ENCODE measurements at places on chromosomes 3 and 15.

DNA sequence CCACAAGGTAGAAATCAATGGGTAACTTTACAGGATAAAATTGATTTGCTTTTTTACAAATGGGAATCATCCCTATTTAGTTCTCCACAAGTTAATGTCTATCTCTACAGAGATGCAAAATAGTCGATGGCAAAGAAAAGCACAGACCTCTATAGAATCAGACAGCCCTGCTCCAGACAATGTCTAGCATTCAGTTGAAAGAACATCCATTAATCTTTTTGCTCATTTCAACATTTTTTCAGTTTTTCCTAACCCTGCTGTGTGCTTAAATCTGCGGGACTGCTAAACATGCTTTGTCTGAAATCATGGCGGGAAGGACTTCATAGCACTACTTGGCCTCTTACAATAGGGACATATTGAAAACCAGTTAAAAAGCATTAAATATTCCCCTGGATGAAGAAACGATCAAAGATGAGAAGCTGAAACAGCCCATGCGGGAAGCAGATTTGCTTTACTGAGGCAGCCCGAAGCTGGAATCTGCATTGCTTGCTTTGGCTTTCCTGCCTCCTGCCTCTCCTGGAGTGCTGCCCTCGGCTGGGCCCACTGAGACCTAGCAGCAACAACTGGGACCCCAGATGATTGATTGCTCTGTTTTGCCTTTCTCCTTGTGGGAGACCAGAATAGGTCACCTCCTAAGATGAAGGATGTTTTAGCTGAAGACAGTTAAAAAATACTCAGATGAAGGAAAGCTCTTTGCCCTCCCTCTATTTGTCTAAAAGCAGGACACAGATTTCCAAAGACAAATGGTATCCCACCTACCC, 38.5 kb upstream of the RASGRP1 start:
- DNase-seq: no peak

GRCh38 chr15:52680041-52680391, 828 bp upstream of the ATOSA start:
- no peak for DNase-seq

DNA sequence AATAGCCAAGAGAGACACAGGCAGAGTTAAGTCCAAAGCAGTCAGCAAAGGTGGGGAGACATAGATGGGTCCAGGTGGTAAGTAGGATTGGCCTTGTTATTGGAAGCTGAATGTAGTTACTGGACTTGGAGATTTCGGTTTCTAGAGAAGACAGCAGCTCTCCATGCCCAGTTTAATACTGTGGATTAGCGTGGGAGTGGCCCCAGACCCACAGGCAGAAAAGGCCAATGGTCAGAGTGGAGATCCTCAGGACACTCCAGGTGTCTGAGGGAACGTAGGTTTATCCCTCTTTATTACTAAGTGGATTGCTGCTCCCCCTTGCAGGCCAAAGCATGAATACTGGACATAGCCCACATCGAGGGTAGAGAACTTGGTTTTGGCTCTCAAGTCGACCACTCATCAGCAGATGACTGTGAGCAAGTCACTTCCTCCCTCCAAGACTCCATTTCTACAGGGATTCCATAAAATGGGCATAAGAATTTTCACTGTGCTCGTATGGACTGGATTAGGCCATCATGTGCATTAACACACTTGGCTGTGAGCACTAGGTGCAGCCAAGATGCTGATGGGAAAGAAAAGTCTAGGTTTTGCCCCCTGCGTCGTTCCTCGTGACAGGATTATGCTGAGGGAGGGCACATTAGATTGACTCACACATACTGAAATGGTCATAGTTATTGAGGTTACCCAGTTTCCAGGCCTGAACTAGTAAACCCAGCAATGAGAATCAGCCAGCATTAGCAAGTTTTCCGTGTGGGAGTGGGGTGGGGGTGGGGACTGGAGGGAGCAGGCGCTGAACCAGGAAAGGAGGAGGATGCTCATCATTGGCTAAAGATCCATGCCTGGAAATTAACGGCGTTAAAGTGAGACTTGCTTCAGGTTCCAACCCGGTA, 225.2 kb upstream of the TPRG1 start:
- DNase-seq: no peak

- no peak for DNase-seq
These were observed 66.8 kb upstream of the KBTBD8 start for GRCh38 chr3:66931291-66931690.

DNA sequence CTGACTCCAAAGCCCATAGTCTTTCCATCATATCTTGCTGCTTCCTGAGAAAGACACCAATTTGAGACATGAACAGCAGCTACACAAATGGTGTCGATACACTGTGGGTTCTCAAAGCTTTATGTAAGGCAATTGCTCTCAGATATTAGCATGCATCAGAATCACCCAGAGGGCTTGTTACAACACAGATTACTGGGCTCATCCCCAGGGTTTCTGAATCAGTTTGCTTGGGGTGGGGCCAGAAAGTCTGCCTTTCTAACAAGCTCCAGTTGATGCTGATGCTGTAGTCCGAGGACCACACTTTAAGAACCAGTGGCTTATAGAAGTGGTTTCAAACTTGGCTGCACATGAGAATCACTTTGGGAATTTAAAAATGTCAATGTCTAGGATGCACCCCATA, 86.5 kb downstream of the SEMA6D start:
- DNase-seq: no peak

GRCh38 chr3:113585228-113585627, 52.9 kb downstream of the SIDT1 start:
- no peak for DNase-seq

DNA sequence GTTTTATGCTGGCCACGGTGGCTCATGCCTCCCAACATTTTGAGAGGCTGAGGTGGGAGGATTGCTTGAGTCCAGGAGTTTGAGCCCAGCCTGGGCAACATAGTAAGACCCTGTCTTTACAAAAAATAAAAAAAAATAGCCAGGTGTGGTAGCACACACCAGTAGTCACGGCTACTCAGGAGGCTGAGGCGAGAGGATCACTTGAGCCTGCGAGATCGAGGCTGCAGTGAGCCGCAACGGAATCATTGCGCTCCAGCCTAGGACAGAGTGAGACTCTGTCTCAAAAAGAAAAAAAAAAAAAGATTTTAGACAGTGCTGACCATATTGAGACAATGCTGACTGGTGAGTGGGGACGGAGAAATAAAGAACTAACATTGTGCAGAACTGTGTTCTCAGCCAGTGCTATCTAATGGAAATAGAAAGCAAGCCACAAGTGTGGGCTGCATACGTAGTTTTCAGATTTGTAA, 67.2 kb downstream of the ST6GAL1 start:
- no peak for DNase-seq

DNA sequence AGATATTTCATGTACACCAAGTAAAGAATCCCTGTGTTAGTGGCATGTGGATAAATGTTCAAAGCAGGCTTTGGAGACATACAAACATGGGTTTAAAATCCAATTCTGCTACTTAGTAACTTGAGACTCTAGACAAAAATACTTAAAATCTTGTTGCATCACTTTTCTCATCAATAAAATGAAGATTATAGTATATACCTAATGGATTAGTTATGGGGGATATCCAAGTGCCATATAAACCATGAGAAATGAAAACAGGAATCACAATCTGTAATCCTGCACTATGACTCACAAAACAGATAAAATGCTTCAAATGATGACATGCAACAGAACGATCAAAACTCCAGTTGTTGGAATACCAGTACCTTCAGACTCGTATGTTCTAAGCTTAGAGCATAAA, 496.0 kb upstream of the RGMA start:
- DNase-seq: no peak

- DNase-seq: no peak
These were observed 67.8 kb downstream of the RGMA start for GRCh38 chr15:93020976-93021772.

DNA sequence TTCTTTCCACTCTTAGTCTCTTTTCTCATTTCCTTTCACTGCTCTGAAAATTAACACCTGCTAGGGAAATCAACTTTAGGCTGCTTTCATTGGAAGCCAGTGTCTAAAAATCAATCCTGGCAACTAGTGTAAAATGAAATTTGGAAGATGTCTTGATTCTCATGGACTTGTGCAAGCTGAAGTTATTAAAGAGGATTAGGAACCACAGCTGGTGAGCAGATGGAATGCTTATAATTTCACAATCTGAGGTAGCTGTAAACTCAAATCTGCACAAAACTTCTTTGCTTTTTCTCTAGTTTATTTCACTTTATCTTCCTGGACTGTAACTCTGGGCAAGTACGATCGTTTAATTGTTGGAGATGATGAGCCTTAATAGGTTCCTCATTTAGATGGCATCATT, 175.6 kb downstream of the GHSR start:
- DNase-seq: no peak

DNA sequence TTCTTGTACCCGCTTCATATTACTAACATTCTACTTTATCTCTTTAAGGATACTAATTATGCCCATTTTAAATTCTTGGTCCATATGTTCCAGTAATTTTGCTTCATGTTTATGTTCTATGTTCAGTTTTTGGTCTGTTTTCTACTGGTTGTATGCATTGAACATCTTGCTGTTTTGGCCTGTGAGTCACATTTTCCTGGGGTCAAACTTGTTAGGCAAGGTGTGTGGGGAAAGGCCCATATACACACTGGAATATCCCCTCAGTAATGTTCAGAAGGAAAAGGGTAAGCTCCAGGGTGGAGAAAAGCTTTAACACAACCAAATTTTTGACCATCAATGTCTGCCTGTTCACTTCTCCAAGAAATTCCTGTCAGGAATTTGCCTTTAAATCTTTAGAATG, 337.7 kb downstream of the SLC9A9 start:
- DNase-seq: no peak

GRCh38 chr3:170606675-170607074, 20.8 kb upstream of the SLC7A14 start:
- DNase-seq: no peak

- no peak for DNase-seq
These were observed 237.0 kb downstream of the UACA start for GRCh38 chr15:70526221-70526973.

- peak; percentile 26 for DNase-seq
These were observed 21.7 kb downstream of the CSNK1G1 start for GRCh38 chr15:64333986-64334929.

- DNase-seq: no peak
These were observed 292.4 kb upstream of the NR2F2 start for GRCh38 chr15:96038131-96038530.

- DNase-seq: no peak
These were observed 34.7 kb downstream of the ZNF710 start for GRCh38 chr15:90035840-90036230.

- no peak for DNase-seq
These were observed 199.2 kb downstream of the BCHE start for GRCh38 chr3:165638034-165638433.

DNA sequence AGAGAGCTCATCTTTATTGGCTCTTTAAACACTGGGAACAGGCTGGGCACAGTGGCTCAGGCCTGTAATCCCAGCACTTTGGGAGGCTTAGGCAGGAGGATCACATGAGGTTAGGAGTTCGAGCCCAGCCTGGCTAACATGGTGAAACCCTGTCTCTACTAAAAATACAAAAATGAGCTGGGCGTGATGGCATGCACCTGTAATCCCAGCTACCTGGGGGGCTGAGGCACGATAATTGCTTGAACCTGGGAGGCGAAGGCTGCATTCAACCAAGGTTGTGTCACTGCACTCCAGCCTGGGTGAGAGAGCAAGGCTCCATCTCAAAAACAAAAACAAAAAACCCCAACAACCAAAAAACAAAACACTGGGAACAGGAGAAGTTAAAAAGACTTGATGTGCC, 72.1 kb downstream of the CHAC1 start:
- DNase-seq: no peak

GRCh38 chr3:14388201-14388600, 14.2 kb upstream of the SLC6A6 start:
- no peak for DNase-seq

GRCh38 chr3:30649572-30650318, 43.3 kb downstream of the TGFBR2 start:
- DNase-seq: no peak

GRCh38 chr3:99872923-99873254, 55.2 kb downstream of the CMSS1 start:
- no peak for DNase-seq

DNA sequence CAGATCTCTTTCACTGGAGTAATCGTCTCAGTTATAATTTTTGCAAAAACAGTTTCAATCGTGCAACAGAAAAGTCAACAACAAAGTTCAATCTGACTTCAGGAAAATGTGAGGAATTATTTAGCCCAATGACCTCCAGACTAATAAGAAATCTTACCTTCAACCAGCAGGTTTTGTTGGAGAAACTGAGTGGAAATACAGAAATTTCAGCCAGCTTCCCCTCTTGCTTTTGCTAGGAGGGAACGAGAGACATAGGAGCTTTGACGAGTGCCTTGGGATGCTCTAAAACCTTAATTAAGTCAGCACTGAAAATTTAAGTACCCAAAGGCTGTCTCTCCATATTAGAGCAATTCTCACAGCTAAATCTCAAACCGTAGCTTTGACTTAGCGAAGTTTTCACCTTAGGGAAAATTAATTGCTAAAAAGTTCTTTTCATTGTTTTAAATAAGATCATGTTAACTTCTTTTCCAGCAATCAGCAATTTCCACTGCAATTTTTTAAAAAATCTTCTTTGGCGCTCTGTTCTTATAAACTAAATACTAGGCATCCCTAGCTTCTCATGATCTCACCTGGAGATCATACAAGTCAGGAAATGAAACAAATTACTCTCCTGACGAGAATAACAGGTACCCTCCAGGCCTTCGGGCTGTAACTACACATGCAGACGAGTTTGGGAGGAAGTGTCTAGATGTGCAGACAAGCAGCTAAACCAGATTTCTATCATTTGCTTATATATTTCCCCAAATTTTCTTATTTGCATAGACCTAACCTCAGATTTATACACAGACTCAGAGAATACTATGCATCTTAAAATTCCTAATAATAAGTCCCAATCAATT, 250.2 kb downstream of the FAM43A start:
- DNase-seq: no peak

DNA sequence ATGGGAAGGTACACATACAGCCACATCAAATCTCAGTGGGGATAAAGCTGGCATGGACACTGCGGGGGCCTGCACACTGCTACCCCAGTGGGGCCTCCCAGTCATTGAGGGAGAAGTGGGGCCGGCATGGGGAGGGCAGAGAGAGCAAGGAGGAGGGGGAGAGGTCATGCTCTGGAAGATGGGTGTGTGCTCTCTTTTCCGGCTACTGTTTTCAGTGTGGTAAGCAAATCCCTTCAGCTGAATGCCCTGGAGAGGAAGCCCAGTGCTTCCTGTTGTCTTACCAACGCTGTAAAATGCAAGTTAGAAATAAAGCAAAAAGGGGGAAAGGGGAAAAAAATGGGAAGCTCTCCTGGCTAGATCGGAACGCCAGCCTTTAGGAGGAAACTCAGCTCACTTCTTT, 30.8 kb downstream of the NRROS start:
- DNase-seq: no peak

GRCh38 chr3:4599612-4600011, 106.5 kb downstream of the ITPR1 start:
- no peak for DNase-seq

- DNase-seq: no peak
These were observed 17.2 kb upstream of the B4GALT4 start for GRCh38 chr3:119257654-119258410.

DNA sequence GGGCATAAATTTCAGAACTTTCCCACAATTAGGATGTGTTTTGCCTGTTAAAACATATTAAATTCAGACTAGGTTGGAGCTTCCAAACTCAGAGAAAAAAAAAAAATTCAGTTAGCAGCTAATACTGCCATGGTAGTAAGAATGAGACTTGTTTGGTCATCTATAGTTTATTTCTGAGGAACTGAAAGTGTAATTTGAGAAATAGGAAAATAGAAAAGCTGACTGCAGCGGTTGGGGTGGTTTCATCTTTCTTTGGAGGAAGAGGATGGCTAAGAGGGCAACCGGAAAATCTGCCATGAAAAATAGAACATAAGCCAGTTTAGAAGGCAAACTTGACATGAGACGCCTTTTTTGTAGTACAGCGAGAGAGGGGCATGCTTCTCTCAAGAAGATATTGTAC, 371.2 kb upstream of the ROBO2 start:
- no peak for DNase-seq

All from T follicular helper cell (primary cell).